Right lung (tissue), 10 donors: ENCODE measurements at places on chromosomes 1 and 21. TPM values are rescaled to one million over a fixed set of nuclear protein-coding genes. Genes with fewer than 3 reads are reported as not detected.

- no peak for DNase-seq
Observed at GRCh38 chr1:38120552-38121230, 74.1 kb upstream of the POU3F1 start.

DNA sequence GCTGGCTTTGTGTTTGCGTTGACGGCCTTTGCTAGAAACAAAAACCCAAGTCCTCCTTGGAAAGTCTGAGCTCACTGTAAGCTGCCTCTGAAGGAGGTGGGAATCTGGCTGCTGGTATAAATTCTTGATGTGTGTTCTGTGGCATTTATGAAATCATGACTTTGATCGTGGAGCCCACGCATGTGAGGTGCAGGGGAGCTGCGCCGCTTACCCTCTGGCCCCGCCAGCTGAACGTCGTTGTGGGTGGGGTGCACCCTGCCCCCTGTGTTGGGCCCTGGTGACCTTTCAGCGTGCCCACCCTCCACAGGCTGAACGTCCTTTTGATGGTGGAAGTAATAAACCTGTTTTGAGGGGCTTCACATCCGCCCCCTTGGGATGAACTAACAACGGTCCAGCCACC is 21.2 kb upstream of the DIP2A start:
- DNase-seq: no peak

- DNase-seq: no peak
Observed at GRCh38 chr1:78229344-78229743, 183.6 kb downstream of the GIPC2 start.

DNA sequence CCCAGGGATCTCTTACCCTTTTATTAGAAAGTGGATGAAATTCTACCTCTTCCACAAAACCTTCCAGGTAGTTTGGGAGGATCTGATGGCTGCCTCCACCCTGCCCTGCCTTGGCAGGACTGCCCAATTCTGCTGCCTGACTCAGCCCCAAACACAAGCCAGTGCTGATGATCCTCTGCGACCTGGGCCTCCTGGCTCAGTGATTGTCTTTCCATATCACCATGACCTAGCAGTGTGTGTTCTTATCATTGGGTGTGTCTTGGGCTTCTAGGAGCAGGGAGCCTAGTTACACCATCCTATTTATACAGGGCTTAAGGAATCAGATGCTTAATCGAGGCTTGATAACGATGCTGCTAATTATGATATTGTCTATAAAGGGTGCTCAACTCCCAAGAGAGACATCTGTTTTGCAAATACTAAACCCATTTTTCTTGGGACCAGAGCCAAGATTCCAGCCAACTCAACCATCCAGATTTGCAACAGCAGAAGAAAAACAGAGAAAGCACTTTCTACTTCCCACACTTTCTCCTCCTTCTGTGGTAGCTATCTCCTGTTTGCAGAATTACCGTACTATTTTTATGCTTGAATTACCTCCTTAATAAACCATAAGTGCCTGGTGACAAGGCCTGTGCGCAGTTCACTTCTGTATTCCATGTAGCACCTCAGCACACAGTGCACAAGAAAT is 36.5 kb upstream of the KIF21B start:
- no peak for DNase-seq

NOS1AP gene
- polyA plus RNA-seq: 2.0 TPM

MAP3K7CL gene
- 7.9 TPM for polyA plus RNA-seq

FAM177B gene
- 0.31 TPM for polyA plus RNA-seq

LEPROT gene
- polyA plus RNA-seq: 136 TPM
